ENCODE measurements at places on chromosomes 1 and 21.

DNA sequence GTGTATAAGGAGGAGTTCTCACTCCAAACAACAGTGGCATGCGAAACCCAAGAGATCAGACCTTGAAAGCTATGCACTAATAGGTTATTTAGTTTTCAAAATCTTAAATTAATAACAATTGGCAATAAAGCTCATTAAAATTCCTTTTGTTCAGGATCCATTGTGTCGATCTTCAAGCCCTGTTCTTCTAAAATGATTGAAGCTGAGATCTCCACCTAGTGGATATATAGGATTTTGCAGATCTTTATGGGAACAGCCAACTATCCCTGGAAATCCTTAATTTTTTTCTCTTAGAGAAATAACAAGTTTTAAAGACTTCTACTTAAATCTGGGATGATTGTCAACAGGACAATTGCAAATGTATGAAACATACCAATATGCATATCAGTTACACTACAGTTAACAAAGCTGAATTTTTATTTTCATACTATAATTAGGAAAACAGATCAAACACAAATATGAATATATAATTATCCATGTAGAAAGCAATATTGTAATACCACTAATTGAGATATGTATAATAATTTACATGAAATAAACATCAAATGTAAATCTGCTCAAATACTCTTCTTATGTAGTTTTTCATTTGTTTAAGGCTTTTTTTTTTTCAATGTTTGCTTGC is 43.3 kb downstream of the LRRC53 start:
- peak; percentile 11 for DNase-seq

DNA sequence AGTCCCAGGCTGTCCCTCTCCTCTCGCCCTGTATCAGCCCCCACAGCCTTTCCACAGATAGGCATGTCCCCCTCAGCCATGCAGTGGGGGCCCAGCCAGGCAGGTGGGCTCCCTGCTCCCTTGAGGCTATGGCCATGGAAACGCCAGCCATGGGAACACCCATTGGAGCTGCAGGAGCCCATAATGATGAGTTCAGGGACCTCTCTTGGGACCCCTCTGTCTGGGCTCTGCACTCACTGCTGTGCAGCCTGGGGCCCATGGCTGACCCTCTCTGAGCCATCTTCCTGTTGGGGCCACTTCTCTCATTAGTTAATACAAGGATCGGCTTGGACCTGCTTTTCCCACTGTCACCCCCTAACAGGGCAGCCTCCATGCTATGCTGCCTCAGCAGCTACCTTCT is 33.2 kb downstream of the WNT3A start:
- no peak for DNase-seq

DNA sequence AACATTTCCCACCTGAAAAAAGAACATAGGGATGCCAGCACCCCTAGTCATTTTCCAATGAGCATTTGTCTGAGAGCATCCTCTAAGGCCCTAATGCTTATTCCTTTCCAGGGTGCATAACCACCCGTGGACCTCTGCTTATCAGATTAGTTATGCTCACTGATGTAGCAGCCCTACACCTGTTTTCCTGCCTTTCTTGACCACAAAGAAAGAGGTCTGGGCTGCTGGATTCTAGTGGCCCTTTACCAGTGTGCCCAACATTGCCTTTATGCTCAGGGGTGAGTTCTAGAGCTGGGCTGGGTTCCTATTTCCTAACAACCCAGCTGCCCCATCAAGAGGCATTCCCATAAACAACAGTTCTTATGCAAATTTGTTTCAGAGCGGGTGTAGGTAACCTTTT is 20.3 kb upstream of the PM20D1 start:
- no peak for DNase-seq

GRCh38 chr1:41681331-41682098 is 197.0 kb upstream of the EDN2 start:
- peak; percentile 50 for DNase-seq

- DNase-seq = no peak
Measured at GRCh38 chr1:111732718-111733117, 6.5 kb downstream of the INKA2 start.

- DNase-seq = no peak
Measured at GRCh38 chr1:234162661-234163060, 210.6 kb upstream of the COA6 start.

DNA sequence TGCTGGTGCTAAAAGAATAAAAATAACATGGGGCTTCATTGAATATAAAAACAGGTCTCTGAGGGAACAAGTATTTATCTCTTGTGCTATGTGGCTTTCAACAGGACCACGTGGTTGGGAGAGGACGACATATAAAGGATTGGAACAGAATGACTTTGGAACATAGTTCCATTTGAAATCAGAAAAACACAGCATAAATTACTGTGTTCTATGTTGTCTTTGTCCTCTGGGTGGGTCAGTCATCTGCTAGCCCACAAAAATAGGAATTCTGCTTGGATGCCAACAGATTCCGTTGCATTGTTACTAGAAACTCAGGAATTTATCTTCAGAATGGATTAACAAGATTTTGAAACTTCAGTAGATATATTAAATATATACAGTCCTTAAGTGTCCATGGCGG is 5.9 kb downstream of the CEP85 start:
- DNase-seq = no peak

DNA sequence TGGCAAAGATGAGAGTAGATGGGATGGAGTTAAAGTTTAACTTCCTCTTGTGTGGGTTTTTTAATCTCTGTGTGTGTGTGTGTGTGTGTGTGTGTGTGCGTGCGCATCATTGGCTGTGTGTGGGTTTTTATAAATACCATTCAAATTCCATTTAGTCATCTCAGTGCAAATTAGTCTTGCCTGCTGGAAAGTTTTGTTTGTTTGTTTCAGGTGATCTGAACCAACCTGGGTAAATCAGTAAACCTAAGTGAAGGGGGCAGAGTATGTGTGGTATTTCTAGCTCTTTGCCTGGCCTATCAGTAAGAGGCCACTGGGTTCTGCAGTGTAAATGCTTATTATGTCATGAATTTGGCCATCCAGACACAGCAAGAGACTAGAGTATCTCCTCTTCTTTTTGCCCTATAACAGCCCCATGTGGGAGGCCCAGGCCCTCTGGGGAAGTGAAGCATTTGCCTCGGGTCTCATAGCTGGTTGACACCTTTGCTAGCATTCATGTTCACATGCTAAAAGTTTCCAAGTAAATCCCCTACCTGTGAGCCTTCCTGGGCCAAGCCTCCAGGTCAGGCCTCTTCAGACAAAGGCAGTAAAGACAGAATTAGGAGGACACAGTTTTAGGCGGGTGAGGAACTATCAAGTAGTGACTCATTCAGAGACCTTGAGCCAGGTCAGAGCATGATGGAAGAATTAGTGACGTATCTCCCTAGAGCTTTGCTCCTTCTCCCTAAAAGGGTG is 14.7 kb downstream of the INTS3 start:
- no peak for DNase-seq

- no peak for DNase-seq
Measured at GRCh38 chr1:209815931-209816341, 10.0 kb upstream of the IRF6 start.

DNA sequence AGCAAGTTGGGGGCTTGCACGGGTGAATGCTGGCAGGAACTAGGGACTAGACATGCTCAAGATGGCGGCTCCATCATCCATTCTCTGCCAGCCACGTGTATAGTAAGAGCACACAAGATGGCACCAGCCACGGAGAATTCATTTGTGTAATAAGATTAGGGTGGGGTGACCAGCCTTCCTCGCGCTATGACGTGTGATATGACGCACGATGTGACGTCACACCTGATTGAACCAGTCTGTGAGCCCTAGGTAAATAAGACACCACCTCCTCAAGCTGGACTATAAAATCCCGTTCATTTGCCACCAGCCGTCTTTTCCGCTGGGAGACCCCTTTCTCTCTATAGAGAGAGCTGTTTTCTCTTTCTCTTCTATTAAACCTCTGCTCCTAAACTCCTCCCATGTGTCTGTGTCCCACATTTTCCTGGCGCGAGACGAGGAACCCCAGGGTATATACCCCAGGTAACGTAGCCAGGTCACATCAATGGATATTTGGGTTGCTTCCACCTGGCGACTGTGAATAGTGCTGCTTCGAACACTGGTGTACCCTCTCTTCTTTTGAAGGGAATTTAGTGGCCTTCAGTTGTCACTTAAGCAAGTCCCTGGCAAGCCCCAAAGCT is 18.1 kb upstream of the COG2 start:
- DNase-seq = no peak

- DNase-seq = no peak
Measured at GRCh38 chr1:212655668-212656440, 43.8 kb downstream of the BATF3 start.

DNA sequence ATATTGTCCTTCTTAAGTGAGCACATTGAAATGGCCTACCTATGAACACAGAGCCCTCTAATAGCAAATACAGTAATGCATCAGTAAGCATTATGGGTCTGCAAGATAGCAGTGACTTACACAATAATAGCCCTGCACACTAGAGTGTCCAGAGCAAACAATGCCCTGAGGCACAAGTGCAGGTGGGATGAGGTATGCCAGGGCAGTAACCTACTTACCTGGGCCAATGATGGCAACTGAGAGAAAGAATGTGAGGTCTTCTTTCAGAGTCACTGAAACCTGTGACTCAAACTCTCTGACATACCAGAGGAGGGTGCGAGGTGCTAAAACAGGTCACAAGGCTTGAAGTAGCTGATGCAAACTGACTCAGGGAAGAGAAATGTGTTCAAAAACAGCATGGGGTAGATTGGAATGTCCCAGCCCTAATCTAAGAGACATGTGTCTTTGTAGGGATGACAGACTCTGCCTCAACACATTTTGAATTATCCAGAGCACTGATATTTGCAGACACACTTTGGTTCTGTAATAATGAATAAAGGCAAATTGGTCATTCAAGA is 168.5 kb upstream of the RUNX1 start:
- DNase-seq = no peak

- no peak for DNase-seq
Measured at GRCh38 chr1:226029093-226029496, 30.0 kb upstream of the SDE2 start.

GRCh38 chr1:95040032-95040525 is 32.7 kb downstream of the ALG14 start:
- no peak for DNase-seq

DNA sequence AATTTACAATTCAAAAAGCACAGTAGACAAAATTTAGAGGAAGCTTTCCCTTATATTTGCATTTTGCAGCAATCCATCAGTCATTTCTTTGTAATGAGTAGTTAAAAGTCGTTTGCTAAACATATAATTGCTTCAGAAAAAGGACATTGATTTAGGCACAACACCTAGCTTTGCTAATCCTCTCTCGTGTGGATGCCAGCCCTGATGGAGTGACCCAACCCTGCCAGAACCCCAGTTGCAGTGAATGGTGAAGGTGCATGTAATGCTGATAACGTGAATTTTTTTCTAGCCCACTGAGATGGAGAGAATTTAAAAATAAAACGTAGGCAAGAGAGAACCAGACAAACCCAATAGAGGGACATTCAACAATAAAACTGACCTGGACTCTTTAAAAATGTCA is 263.4 kb downstream of the GRIK1 start:
- DNase-seq = no peak

GRCh38 chr21:45543371-45543709 is 1.1 kb upstream of the SLC19A1 start:
- DNase-seq = no peak

GRCh38 chr1:40645118-40645680 is 20.3 kb downstream of the RIMS3 start:
- DNase-seq = no peak

- no peak for DNase-seq
Measured at GRCh38 chr1:64956010-64956640, 10.2 kb downstream of the JAK1 start.

GRCh38 chr21:39046236-39046916 is 136.9 kb downstream of the PSMG1 start:
- DNase-seq = no peak

GRCh38 chr1:49229555-49229954 is 452.9 kb upstream of the BEND5 start:
- DNase-seq = no peak

DNA sequence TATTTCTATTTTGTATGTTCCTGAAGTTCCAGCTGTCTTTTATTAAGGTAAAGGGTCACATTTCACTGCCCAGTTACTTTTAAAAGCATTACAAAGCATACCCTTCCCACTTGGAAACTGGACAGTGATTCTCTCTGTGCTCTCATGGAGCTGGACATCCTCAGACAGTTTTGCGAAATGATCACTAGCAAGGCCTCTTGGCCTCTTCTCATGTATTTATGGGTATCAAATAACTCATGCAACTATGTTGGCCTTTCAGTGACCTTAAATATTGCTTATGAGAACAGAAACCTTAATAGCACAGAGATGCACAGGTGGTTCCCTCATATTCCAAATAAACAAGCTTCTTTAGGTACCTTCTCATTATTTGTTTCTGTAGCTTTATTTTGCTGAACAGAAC is 7.9 kb upstream of the AMPD1 start:
- no peak for DNase-seq

DNA sequence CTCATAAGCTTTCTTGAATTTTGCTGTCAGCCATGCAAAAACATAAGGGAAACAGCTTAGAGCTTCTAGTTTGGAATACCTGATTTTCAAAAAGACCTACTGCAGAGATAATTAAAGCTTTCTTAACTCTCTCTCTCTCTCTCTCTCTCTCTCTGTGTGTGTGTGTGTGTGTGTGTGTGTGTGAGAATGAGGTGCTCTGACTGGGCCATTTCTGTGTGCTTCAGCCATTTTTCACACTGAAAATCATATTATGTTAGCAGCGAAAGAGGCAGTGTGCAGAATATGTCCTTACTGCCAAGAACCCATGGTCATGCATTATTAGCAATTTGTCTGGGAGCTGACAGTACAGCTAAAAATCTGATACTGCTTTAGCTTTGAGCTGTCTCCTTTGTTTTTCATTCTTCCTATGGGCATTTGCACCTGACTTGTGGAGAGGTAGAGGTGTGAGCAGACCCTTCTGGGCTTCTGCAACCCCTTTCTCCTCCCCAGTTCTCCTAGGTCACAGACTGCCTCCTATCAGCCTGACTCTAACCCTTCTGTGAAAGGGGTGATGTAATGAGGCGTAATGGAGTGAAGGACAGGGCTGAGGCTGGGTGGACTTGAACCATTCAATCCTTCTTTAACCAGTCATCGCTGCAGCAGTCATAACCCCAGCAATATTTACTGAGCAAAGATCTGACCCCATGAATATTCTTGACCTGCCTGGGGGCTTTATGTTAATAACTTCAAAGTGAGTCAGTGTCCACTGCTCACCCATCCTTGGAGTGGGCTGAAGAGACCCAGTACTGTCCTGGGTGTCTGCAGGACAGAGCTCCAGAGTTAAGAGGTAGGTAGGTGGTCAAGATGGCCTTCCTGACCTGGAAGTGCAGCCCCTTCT is 61.2 kb downstream of the SYT6 start:
- DNase-seq = no peak

DNA sequence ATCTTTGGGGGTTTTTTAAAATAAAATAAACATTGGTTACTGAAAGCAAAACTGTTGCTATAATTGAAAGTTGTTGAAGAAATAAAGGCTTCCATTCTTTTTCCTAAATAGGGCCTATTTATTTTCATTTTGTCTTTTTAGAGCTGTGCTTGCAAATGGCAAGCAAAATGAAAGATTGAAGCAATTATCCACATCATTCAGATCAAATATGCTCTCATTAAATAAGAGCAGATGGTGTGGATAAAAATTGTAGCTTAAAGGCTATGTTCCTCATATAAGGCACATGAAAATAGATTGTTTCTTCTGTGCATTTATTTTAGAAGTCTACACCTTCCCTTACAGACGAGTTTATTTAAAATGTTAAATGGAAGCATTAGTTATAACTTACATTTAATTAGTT is 1317.7 kb downstream of the MRPL39 start:
- no peak for DNase-seq
